Stimulated activated CD8-positive, alpha-beta memory T cell treated with anti-CD3 and anti-CD28 coated beads, Interleukin-2, amount 100 ng/mL, for 48 hours (primary cell): ENCODE measurements at places on chromosomes 1 and 21.

- DNase-seq = no peak
Measured at GRCh38 chr1:204282761-204283221, 69.0 kb upstream of the GOLT1A start.

DNA sequence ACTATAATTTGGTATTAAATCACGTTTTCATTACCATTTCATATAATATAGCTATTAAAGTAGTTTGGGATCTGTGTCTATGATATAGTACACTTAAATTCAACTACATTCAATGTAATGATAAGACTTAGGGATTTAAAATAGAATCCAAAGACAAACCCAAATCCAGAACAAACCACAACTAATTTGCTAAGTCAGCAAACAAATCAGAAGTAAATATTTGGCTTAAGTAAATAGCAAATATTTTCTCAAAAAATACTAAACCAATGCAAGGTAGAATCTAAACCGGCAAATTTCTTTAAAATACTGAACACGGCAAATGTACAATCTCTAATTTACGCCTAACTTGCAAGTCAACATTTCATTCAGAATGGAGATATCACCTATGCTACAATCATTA lies 16.8 kb downstream of the YY1AP1 start:
- no peak for DNase-seq

GRCh38 chr1:230905733-230906132 lies 37.4 kb upstream of the C1orf198 start:
- no peak for DNase-seq

DNA sequence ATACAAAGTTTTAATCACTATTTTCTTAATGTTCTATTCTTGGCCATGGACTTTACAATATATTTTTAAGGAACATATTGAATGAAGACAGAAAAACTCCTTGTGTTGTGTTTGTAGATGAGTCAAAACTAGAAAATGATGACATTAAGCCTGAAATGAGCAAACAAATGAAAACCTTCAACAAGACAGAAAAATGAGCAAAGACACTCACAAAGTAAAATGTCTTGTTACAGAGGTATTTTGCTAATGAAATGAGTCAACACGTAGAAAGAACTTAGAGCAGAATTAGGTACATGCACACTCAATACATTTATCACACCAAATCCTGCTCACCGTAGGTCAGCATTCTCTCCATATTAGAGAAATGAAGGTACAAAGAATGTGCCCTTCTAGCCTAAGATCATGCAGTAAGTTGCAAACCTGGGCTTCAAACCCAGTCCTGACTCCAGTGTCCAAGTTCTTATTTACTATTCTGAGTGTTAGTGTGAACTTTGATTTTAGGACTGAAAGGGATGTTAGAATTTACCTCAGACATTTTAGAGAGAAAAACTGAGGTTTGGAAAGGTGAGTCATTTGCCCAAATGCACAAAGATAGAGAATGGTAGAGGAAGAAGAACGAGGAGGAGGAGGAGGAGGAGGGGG lies 133.9 kb upstream of the SGIP1 start:
- no peak for DNase-seq

GRCh38 chr1:239563681-239564080 lies 177.3 kb downstream of the CHRM3 start:
- no peak for DNase-seq

GRCh38 chr1:25608488-25609178 lies 8.0 kb upstream of the MAN1C1 start:
- peak; percentile 86 for DNase-seq

GRCh38 chr1:20375563-20375962 lies 84.9 kb downstream of the VWA5B1 start:
- DNase-seq = no peak

GRCh38 chr21:15164678-15165303 lies 100.0 kb upstream of the NRIP1 start:
- DNase-seq = no peak

DNA sequence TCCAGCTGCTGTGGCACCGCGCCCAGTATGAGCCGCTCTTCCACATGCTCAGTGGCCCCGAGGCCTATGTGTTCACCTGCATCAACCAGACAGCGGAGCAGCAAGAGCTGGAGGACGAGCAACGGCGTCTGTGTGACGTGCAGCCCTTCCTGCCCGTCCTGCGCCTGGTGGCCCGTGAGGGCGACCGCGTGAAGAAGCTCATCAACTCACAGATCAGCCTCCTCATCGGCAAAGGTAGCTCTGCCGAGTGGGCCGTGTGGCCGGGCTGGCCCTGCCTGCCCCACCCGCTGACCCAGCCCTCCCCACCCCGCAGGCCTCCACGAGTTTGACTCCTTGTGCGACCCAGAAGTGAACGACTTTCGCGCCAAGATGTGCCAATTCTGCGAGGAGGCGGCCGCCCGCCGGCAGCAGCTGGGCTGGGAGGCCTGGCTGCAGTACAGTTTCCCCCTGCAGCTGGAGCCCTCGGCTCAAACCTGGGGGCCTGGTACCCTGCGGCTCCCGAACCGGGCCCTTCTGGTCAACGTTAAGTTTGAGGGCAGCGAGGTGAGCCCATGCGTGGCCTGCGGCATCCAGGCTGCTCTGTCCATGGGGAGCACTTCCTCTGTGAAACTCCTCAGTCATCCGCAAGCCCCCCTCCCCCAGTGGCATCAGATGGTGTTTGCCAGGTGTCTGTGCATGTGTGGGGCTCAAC lies 64.2 kb downstream of the PIK3CD start:
- no peak for DNase-seq

GRCh38 chr1:170618421-170618820 lies 45.5 kb upstream of the PRRX1 start:
- DNase-seq = no peak

DNA sequence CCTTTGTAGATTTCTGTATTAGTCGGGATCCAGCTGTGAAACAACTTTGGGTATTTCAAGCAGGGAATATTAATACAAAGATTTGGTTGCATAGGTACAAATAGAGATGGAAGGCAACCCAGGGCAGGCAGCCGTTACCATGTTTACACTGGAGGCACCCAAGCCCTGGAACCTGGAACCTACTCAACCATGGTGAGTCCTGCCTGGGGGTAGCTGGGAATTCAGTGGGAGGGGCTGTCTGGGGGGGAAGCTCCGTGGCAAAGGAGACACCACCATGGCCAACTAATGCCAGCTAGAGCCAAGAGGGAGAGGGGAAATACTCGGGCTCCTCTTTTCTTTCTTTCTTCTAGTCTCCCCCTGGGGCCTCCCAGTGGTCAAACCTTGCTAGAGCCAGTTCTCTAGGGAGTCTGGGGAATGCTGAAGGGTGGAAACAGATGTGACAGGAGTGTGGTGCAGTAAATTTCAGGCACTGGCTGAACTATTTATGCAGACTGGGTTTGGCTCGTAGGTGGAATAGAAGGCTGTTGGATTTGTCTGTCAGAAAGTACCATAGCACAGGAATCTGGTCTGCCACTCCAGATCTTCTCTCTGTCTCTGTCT lies 91.9 kb upstream of the CACNA1E start:
- DNase-seq = no peak

DNA sequence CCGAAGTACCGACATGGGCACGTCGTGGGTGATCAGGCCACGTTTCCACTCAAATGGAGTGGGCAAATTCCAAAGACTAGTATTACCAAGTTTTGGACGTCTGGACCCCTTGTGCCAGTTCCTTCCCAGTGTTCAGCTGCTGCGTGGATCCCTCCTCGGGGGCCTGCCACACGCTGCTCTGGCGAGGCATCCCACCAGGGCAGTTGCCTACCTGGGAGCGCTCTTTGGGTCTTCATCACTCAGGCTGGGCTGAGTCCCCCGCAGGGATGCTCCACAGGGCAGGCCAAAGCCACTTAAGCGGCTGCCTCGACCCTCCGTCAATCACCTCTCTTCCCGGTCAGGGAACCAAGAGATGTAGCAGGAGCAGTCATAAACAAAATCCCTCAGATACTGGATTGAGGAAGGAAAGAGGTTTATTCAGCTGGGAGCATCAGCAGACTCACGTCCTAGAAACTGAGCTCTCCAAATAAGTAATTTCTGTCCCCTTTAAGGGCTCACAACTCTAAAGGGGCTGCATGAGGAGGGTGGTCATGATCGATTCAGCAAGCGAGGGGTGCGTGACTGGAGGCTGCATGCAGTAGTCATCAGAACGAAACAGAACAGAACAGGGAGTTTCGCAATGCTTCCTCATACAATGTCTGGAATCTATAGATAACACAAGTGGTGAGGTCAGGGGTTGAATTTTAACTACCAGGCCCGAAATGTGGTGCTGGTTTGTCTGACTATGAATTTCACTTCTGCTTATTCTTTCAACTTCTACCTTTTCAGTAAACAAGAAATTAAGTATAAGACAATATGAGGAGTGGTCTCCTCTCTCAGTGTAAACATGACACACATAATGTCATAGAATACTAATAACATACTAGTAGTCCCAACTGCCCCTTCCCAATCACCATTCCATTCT lies 998.6 kb upstream of the NCAM2 start:
- DNase-seq = no peak

DNA sequence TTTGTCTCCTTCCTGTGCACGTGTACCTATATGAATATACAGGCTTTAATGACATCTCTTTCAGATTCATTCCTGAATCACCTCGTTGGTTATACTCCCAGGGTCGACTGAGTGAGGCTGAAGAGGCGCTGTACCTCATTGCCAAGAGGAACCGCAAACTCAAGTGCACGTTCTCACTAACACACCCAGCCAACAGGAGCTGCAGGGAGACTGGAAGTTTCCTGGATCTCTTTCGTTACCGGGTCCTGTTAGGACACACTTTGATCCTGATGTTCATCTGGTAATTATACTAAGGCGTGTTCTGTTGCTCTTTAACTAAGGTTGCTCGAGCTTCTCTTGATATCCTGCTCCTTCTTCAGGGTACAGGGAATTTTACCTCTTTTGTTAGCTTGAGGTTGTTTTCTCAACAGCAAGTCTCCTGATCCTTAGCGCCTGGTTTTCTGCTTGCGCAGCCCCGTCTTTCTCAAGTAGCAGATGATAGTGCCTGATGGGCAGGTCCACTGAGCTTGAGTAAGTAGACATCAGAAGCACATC lies 55.1 kb downstream of the SLC22A15 start:
- no peak for DNase-seq

DNA sequence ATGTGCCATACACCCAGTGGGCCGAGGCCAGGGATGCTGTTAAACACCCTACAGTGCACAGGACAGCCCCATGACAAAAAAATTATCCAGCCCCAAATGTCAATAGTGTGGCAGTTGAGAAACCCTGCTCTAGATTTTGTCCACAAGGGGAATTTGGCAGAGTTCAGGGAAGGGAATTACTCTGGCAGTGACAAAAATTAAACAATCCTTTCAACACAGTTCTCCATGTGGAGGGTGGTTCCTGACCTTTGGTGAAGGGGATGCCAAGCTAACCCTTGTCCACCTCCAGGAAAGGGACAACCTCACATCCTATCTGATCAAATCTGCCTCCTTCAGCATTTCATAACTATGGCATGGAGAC lies 28.4 kb upstream of the CD84 start:
- no peak for DNase-seq

DNA sequence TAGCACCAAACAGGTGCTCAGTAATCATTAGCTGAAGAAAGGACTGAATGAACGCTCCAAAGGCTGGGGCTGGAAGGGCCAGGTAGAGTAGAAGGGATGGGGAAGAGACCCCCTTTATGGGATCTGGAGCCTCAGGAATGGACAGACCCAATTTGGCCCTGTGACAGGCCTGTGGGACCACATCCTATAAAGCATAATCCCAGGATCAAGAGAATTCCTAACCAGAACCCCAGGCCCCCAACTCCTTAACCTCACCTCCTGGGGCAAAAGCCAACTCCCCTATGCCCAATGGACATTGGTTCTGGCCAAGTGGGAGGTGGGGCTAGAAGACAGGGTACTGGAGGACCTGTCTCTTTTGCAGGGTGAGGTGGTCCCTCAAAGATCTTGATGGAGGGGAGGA lies 9.2 kb downstream of the HPCAL4 start:
- no peak for DNase-seq

DNA sequence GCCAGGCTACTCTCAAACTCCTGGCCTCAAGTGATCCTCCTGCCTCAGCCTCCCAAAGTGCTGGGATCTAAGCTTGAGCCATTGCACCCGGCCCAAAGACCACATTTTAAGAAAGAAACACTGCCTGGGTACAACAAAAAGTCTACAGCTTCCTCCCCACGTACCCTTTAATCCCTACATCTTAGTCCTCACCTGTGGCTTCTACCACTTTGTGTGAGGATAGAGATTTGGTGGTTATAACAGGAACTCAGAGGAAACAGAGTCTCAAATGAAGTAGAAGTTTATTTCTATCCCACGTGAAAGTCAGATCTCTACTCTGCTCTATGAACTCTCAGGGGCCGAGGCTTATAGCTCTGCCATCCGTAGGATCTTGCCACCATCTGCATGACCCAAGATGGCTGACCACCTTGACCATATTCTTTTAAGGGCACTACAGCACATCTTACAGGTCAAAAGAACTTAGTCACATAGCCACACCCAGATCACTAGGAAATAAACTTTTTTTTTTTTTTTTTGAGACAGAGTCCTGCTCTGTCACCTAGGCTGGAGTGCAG lies 13.4 kb downstream of the GPX7 start:
- DNase-seq = no peak

GRCh38 chr1:110515891-110516290 lies 3.1 kb downstream of the KCNA10 start:
- DNase-seq = no peak

DNA sequence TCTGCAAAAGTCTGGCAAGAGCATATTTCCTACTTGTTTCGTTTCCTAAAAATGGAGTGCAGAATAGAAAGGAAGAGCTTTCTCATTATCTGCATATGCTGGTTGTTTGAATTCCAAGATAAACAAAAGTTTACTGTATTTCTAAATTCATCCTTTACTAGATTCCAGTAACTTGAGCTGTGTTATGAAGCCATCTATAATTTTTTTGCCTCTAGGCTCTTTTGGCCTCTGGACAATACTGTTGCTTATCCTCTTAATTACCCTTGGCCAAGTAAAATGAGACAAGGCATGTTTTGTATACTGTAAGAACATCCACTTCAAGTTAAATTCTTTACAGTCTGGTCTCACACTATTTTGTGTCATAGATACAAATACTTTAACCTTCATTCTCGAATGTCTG lies 45.6 kb upstream of the HFM1 start:
- no peak for DNase-seq

DNA sequence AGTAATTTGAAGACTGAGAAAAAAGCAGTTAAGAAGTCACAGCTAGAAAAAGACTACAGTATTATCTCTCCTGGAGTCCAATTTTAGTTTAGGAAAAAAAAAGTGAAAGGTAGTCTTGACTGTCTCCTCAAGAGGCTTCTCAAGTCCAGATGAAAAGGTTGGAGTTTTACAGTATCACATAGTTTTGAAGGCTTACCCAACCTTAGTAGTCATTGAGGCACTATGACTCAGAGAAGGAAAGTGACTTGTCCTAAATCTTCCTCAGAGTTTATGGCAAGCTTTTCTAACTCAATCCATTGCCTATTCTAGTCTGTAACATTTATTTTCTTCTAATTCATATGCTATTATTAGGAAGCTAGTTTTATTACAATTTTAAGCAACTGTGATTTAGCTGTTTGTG lies 174.9 kb downstream of the DPYD start:
- DNase-seq = no peak

- peak; percentile 12 for DNase-seq
Measured at GRCh38 chr1:21573971-21574465, 64.8 kb downstream of the ALPL start.
